ENCODE measurements at places on chromosomes 5 and 9.

GRCh38 chr9:8477450-8477849, 677.9 kb upstream of the DMAC1 start:
- no peak overlapping the region for H3K27ac ChIP-seq
- H3K36me3 ChIP-seq, result no peaks in the 10 kb centered on the region
- no peaks in the 10 kb centered on the region for H3K27me3 ChIP-seq
- no peak overlapping the region for H3K4me3 ChIP-seq
- DNase-seq, result no peak

DNA sequence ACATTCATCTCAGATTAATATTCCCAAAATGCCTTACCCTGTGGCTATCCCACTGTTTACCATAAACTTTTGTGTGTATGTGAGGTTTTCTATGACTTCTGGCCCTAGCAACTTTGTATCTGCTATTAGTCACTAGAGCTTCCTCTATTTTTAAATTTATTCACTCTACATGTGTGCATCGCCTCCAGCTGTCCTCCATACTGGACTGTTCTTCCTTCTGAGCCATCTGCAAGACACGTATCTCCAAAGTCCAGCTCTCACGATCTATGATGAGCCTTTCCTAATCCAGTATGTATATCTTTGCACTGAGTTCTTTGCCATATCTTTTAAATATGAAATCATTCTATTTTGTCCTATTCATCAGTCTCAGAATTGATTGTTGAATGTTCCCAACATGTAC, 1.7 kb upstream of the GNG10 start:
- H3K27ac ChIP-seq, result no peak overlapping the region
- peaks cover 26% of the 10 kb centered on the region for H3K4me1 ChIP-seq
- H3K27me3 ChIP-seq, result no peaks in the 10 kb centered on the region
- peaks cover 27% of the 10 kb centered on the region for H3K36me3 ChIP-seq
- DNase-seq, result no peak
- no peak overlapping the region for H3K4me3 ChIP-seq

GRCh38 chr5:62419609-62420008, 7.0 kb downstream of the IPO11 start:
- H3K4me3 ChIP-seq, result no peak overlapping the region
- H3K27ac ChIP-seq, result no peak overlapping the region
- H3K36me3 ChIP-seq, result peaks cover 48% of the 10 kb centered on the region
- peaks cover 27% of the 10 kb centered on the region for H3K4me1 ChIP-seq
- DNase-seq, result no peak
- H3K27me3 ChIP-seq, result no peaks in the 10 kb centered on the region

DNA sequence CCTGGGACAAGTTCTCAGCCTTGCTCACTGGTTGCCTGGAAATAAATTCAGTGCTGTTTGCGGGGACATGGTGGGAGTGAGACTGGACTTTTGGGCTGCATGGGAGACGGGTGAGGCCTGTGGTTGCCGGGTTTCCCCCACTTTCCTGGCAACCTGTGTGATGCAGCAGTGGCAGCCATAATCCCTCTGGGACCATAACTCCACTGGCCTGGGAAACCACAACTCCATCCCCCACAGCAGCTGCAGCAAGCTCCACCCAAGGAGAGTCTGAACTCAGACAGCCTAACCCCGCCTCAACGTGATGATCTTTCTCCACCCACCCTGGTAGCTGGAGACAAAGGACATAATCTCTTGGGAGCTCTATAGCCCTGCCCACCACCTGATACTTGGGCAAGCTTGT, 349.9 kb downstream of the PIK3R1 start:
- no peak overlapping the region for H3K27ac ChIP-seq
- no peaks in the 10 kb centered on the region for H3K36me3 ChIP-seq
- H3K27me3 ChIP-seq, result no peaks in the 10 kb centered on the region

GRCh38 chr9:122348288-122348777, 22.5 kb upstream of the PTGS1 start:
- H3K27ac ChIP-seq, result no peak overlapping the region
- no peak for DNase-seq
- peaks cover 69% of the 10 kb centered on the region for H3K27me3 ChIP-seq
- H3K36me3 ChIP-seq, result no peaks in the 10 kb centered on the region

GRCh38 chr9:127139775-127140174, 17.3 kb upstream of the ANGPTL2 start:
- H3K27me3 ChIP-seq, result no peaks in the 10 kb centered on the region
- H3K4me3 ChIP-seq, result no peak overlapping the region
- DNase-seq, result no peak

GRCh38 chr5:136780518-136780917, 415.2 kb upstream of the TRPC7 start:
- no peaks in the 10 kb centered on the region for H3K36me3 ChIP-seq
- no peaks in the 10 kb centered on the region for H3K27me3 ChIP-seq

DNA sequence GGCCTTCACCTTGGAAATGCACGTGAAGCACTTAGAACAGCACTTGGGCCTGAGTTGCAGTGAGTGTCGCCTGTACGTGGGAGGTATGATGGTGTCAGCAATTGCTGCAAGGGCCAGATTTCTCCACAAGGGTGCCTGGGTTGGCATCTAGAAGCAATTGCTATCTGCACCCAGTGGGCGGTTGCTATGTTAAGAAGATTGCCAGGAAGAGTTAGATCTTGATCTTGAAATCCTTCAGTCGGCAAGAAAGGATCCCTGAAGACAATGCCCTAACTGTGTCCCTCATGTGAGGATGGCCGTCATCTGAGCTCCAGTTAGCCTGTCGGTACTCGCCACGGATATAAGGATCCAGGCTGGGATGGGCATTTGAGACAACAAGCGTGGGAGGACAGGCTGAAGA, 62.9 kb downstream of the MAMDC2 start:
- no peaks in the 10 kb centered on the region for H3K36me3 ChIP-seq
- H3K27me3 ChIP-seq, result peaks cover 13% of the 10 kb centered on the region
- H3K4me1 ChIP-seq, result peaks cover 9% of the 10 kb centered on the region
- no peak overlapping the region for H3K27ac ChIP-seq
- DNase-seq, result no peak

GRCh38 chr9:129108805-129109536, 1.6 kb downstream of the CRAT start:
- H3K4me1 ChIP-seq, result peaks cover 30% of the 10 kb centered on the region
- H3K4me3 ChIP-seq, result peak overlapping the region; percentile 97
- no peaks in the 10 kb centered on the region for H3K27me3 ChIP-seq
- DNase-seq, result no peak

- H3K4me3 ChIP-seq, result no peak overlapping the region
- H3K4me1 ChIP-seq, result no peaks in the 10 kb centered on the region
- no peak for DNase-seq
- no peaks in the 10 kb centered on the region for H3K36me3 ChIP-seq
- H3K27ac ChIP-seq, result no peak overlapping the region
Measured at GRCh38 chr5:175162036-175162435, 281.9 kb downstream of the DRD1 start.

DNA sequence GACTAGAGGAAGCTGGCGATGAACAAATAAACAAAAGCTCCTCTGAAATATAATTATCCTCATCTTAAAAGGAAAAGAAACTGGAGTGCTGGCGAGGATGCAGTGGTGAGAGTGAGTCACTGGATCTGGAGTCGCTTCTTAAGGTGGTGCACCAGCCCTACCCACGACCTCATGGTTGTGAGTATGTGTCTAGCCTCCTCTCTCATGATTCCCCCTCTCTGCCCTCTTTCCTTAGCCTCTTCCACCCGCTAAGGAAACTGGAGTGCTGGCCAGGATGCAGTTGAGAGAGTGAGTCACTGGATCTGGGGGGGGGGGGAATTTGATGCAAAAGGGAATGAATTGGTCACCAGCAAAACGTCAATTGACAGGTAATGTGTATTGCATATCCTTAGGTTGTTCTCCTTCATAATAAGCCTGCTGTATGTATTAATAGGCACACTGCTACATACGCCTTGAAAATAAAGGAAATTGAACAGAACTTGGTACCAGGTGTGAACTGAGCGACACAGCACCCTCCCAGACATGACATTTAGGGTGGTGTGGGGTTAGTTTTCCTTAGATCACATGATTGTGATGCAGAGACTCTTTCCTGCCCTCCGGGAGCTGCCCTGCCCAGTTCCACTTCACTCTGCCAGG, 36.3 kb upstream of the EBF1 start:
- H3K27ac ChIP-seq, result no peak overlapping the region
- no peaks in the 10 kb centered on the region for H3K4me1 ChIP-seq
- H3K4me3 ChIP-seq, result no peak overlapping the region
- no peaks in the 10 kb centered on the region for H3K36me3 ChIP-seq
- DNase-seq, result no peak

GRCh38 chr9:99472240-99472915, 250.3 kb downstream of the SEC61B start:
- no peaks in the 10 kb centered on the region for H3K36me3 ChIP-seq
- peaks cover 12% of the 10 kb centered on the region for H3K4me1 ChIP-seq
- H3K27ac ChIP-seq, result peak overlapping the region; percentile 38
- H3K4me3 ChIP-seq, result no peak overlapping the region
- peaks cover 25% of the 10 kb centered on the region for H3K27me3 ChIP-seq
- DNase-seq, result no peak

- H3K4me3 ChIP-seq, result no peak overlapping the region
- no peak overlapping the region for H3K27ac ChIP-seq
- no peaks in the 10 kb centered on the region for H3K36me3 ChIP-seq
- DNase-seq, result no peak
- peaks cover 4% of the 10 kb centered on the region for H3K27me3 ChIP-seq
- H3K4me1 ChIP-seq, result no peaks in the 10 kb centered on the region
Measured at GRCh38 chr9:19690128-19690527, 98.7 kb downstream of the SLC24A2 start.

DNA sequence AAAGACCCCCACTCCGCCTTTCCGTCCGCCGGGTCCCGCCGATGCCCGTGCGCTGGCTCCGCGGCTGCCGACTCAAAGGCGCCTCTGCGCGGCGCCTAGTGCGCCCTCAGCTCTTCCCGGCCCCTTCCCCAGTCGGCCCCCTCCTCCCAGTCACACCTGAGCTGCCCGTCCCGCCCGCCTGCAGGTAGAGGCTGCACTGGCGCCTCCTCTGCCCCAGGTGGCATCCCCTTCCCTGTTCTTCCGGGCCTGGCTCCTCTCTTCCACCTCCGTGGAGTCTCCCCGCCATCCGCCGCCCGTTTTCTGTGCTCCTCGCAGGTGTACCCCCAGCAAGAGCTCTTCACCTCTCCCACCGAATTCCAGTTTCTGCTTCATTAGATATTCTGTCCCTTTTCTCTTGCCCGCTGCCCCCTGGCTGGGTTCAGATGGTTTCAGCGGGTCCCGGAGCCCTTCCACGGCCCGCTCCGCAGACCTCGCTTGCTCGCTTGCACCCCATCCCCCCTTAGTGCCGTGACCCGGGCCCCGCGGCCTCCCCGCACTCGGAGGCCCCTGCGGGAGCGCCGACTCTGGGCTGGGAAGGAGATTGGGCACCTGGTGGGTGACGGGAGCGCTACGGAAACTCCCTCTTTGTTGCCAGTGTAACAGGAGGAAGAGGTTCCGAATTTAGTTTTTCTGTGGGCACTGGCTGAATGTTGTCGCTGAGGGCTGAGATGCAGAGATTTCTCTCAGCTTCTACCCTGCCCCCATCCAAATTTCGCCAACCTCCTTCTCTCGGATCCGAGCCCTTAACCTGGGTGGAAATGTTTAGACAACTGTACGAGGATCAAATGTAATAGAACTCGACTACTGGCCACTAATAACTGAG, 809 bp downstream of the SLC44A1 start:
- H3K27ac ChIP-seq, result peak overlapping the region; percentile 50
- peaks cover 3% of the 10 kb centered on the region for H3K36me3 ChIP-seq
- H3K27me3 ChIP-seq, result peaks cover 27% of the 10 kb centered on the region

DNA sequence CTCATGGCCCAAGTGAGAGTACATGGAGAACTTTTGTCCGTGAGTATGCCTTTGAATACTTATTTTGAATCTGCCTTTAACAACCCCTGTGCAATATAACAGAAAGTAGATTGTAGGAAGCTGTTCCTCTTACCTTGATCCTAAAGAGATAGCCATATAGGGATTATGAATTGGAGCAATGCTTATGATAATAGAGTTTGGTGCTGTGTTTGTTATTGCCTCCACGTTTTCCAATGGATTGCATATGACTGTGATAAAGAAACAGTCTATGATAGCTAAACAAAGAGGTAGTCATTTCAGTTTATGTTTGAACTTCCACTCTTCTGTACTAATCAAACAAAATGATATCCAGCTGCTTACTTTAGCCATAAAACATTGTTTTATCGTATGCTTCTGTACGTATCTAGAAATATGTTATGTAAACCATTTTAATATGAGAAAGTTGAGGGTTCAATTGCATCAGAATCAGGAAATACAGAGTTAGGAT, 199.6 kb upstream of the RGMB start:
- H3K36me3 ChIP-seq, result no peaks in the 10 kb centered on the region
- H3K27me3 ChIP-seq, result no peaks in the 10 kb centered on the region
- no peak overlapping the region for H3K4me3 ChIP-seq
- no peak overlapping the region for H3K27ac ChIP-seq

GRCh38 chr5:108729242-108729615, 18.5 kb upstream of the FER start:
- DNase-seq, result no peak
- no peaks in the 10 kb centered on the region for H3K36me3 ChIP-seq
- H3K27ac ChIP-seq, result no peak overlapping the region
- H3K27me3 ChIP-seq, result peaks cover 54% of the 10 kb centered on the region
- H3K4me3 ChIP-seq, result no peak overlapping the region

- H3K4me3 ChIP-seq, result no peak overlapping the region
- no peak for DNase-seq
- no peaks in the 10 kb centered on the region for H3K27me3 ChIP-seq
- H3K4me1 ChIP-seq, result no peaks in the 10 kb centered on the region
- H3K36me3 ChIP-seq, result no peaks in the 10 kb centered on the region
Measured at GRCh38 chr9:31582071-31582470, 802.4 kb upstream of the ACO1 start.

DNA sequence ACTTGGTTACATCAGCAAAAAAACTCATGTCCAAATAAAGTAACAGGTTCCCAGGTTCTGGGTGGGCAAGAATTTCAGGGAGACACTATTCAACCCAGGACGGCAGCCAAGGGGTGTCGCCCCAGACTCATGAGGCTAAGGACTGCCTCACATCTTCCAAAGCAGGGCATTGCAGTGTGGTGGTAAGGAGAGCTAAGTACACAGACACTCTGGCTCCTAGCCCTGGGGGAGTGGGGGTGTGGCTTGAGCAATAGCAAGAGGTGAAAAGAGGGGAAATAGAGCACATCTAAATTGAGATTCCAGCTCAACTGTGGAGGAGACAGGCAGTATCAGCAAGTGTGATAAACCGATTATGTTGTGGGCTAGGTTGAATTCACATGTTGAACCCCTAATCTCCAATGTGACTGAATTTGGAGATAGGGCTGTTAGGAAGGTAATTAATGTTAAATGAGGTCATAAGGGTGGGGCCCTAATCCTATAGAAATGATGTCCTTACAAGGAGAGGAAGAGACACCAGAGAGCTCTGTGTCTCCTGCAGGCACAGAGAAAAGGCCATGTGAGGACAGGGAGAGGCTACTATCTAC, 49.9 kb upstream of the MARCHF11 start:
- no peak overlapping the region for H3K4me3 ChIP-seq
- no peaks in the 10 kb centered on the region for H3K36me3 ChIP-seq
- H3K4me1 ChIP-seq, result no peaks in the 10 kb centered on the region
- no peak overlapping the region for H3K27ac ChIP-seq

DNA sequence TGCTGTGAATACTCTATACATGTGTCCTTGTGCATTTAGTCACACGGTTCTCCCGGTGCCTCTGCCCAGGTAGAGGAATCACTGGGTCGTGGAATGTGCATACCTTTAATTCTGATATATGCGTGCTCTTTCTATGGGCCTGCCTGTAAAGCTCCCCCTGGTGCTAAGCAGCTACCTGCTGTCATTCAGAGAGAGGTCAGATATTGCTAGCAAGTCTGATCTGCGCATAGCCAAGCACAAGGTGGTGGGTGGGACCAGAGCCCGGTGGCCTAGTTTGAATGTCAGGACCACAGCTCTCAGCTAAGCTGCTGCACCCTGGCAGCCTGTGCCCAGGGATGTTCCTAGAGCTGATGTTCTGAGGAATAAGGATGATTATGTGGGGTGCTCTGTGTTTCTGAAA, 33.4 kb downstream of the TJP2 start:
- H3K27ac ChIP-seq, result no peak overlapping the region
- no peaks in the 10 kb centered on the region for H3K36me3 ChIP-seq
- no peak for DNase-seq
- H3K4me1 ChIP-seq, result no peaks in the 10 kb centered on the region

Measured in activated T-cell treated with anti-CD3 and anti-CD28 coated beads, Interleukin-2, amount 50 U/mL, for 24 hours (primary cell).